CD4-positive, alpha-beta T cell treated with Interferon gamma for 1 hour (primary cell): ENCODE measurements at places on chromosomes 7 and 10.

- no peak for DNase-seq
Measured at GRCh38 chr7:158176561-158177173, 411.0 kb downstream of the PTPRN2 start.

- DNase-seq: no peak
Measured at GRCh38 chr7:92944633-92945032, 108.3 kb upstream of the CDK6 start.

- DNase-seq: peak; percentile 14
Measured at GRCh38 chr7:139035586-139036353, at the start of gene ZC3HAV1L. ZC3HAV1L (minus strand) TSS chr7:139036042; CDS start chr7:139036017, 25 bp downstream.

GRCh38 chr7:127704211-127704610 is 52.2 kb downstream of the SND1 start:
- no peak for DNase-seq

DNA sequence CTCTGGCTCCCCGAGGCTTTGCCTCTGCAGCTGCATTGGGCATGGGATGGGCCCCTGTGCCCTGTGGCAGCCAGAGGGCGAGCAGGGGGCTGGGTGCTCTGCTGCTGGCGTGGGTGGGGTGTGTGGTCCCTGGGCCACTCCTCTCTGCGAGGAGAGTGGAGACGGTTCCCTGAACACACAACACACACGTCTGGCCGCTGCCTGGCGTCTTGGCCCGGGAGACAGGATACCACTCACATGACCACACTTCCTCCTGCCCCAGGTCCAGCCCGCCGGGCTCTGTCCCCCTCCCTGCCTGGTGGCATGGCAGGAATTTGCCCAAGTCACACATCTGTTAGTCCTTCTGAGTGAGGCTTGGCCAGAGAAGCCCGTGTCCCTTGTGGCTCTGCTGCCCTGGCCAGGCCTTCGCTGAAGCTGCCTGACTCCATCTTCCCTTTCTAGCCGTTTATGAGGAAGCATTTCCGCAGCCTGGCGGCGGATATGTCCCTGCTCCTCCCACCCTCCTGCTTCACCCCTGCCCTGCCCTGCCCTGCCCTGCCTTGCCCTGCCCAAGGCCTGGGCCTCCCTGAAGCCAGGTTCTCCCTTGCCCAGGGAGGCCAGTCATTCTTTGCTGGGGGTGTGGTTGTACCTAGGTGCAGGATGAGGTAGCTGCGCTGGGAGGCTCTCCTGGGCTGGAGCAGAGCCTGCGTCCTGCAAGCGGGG is 3.0 kb downstream of the BRI3 start:
- DNase-seq: peak; percentile 61

DNA sequence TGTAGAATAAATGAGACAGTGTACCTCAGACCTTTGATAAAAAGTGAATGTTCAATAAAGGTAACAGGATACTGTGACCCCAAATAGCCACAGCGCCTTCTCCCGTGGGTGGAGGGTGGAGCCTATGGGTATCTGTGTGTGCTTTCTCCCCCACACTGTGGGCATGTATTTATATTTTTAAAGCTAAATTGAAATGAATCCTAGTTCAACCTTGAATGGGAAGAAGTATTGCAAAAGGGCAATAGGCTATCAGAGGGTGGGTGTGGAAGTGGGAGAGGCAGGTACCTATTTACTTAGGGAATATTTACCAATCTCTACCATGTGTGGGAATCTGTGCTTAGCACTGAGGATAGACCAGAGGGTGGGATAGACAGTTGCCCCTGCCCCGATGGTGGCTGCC is 68.9 kb downstream of the PFKFB3 start:
- DNase-seq: no peak

DNA sequence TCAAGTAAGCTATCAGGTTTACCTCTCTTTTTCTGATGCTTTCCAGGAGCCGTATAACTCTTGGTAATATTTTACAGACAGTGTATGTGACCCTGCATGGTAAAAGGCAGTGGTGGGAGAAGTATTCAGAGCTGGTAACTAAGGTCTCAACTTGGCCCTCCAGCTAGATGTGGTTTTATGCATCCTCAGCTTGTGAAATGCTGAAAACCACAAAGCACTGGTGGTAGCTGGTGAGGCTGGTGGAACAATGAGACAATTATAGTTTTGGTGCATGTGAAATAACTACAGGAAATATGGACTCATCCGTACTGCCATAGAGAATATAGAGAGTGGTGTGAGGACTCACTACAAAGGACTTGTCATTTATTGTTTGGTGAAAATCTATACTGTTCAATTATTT is 383.0 kb upstream of the PCDH15 start:
- DNase-seq: no peak

- no peak for DNase-seq
Measured at GRCh38 chr10:118271671-118272070, 70.5 kb downstream of the FAM204A start.

- peak; percentile 31 for DNase-seq
Measured at GRCh38 chr10:74081192-74081803, 69.3 kb downstream of the AP3M1 start.
